Activated CD8-positive, alpha-beta memory T cell treated with anti-CD3 and anti-CD28 coated beads for 1 hour (primary cell): ENCODE measurements at places on chromosomes 11 and 22.

DNA sequence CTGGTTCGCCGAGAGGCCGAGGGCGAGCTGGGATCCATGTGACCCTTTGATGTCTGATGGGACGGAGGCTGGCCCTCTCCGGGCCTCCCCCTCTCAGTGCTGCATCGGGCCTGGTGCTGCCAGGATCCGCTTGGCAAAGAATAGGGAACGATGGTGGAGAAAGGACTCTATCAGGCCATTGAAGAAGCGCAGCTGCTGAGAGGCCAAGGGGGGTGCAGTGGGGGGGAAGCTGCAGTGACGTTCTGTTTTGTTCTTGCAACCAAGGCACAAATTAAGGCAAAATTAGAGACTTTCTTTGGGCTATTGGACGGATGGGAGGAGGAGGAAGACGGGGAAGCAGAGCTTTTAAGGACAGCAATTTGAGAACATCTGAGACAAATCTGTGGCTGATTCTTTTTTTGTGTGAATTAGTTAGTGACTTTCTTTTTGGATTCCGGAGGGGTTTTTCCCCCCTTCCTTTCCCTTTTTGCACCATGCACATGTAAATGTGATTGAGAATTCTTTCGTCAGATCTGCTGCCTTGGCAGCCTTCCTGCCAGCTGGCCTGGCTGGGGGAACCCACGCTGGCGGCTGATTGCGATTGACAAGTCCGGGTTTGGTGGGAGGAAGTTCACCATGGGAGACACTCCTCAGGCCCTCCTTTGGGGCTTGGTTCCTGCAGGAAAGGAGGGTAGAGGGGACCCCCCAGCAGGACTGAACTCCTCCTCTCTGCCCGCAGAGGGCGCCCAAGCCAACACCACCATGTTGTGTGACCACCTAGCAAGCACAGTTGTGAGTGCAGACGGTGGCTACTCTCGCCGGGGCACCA is 214.6 kb downstream of the NTM start:
- no peak for DNase-seq

DNA sequence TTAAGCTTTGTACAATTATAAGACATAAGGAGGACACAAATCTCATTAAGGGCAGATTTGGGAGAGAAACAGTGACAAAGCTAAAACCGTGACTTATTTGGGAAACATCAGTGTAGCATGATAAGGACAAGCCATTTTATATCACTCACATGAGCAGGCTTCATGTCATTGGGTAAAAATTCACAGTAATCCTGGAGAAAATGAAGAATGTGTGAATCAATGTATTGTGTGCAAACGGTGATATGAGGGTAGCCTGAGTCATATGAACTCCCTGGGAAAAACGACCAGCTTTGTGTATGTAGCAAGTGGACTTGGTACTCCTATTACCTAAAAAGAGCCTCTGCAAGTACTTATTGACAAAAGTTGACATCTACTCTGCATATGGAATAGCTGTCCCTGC is 6.0 kb upstream of the TRIM34 start:
- no peak for DNase-seq

- DNase-seq = no peak
Measured at GRCh38 chr11:99822846-99823565, 802.3 kb downstream of the CNTN5 start.

DNA sequence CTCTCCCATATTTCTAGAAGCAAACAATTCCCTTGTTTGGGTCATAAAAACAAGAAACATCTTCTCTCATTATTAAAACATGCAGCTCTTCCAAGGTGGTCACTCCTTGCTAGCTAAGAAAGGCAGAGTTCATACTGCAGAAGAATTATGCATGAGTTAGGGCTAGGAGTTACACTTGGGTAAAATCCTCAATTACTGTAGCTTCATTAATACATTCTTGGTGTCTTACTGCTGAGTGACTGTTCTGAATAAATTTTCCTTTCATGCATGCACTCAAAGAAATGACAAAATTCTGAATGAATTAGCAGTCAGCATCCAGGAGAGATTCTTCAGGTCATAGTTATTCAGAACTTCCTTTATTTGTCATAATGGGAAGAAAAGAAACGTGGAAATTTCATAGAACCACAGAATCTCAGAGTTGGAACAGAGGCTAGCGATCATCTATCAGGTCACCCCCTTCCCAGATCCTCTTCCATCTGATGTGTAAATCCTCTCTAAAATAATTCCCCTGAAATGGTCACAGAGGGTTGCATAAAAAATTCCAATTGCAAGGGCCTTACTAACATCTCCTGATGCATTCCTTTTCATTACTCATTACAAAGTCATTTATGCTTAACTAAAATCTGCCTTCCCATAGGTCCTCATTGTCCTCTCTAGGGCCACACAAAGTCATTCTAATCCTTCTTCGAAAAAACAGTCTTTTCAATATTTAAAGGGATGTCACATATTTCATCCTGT is 771.5 kb downstream of the DLG2 start:
- DNase-seq = no peak

GRCh38 chr22:49368976-49369725 is 458.5 kb downstream of the BRD1 start:
- DNase-seq = no peak

DNA sequence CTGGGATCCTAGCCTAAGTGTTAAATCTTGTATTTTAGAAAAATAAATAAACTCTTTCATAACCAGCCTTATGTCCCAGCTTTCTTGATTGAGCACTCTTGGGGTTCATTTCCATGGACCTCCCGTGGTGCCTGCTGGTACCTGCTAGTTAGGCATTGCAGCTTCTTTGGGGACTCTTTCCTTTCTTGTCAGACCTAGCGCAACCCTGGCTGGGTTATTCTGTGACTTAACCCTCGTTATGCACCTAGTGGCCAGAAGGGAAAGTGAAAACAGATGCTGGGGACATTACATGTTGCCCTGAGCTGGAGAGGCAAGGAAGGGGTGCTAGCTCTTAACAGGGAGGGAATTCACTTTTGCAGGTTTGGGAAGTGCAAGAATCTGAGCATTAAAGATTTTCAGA is 46.8 kb downstream of the APIP start:
- DNase-seq = no peak

- no peak for DNase-seq
Measured at GRCh38 chr11:9461760-9462134, 935 bp downstream of the ZNF143 start.

DNA sequence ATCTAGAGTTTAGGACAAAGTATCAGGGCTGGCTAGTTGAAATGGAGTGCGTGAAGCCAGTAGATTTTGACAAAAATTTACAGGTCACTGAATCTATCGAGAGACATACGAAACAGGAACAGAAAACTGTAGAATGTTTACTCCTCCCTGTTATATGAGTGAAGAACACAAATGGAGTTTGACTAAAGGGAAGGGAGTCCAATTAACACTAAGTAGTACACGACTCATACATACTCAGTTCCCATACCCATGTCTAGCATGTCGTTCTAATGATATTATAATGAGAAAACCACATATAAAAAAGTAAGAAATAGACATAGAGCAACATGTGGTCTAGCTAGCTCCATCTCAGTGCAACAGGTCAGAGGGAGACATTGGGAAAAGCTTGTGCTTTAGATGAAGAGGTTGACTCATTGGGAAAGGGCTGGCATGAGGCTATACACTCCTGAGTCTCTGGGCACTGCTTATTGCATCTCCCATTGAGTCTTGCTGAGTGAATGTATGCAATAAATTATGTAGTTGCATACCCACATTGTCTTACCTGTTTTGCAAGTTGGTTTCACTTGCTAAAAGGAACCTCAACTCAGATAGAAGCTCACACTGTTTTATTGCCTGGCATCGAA is 43.5 kb downstream of the CD44 start:
- no peak for DNase-seq

DNA sequence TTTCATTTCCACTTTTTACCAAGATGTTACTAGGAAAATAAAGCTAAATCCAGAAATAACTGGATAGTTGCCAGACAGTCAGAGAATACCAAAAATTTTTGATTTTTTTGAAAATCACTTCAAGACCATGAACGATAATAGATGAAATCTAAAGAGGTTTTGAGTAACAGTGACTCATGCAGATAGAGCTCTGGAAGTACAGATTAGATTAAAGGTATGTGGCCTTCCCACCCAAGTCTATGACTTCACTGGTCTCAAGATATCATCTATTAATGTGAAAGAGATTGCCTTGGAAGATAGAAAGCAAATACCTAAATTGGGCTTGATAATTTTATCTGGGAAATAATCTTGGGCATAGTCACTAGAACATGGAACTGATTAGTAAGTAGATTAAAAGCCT is 415.9 kb downstream of the METTL15 start:
- DNase-seq = no peak

DNA sequence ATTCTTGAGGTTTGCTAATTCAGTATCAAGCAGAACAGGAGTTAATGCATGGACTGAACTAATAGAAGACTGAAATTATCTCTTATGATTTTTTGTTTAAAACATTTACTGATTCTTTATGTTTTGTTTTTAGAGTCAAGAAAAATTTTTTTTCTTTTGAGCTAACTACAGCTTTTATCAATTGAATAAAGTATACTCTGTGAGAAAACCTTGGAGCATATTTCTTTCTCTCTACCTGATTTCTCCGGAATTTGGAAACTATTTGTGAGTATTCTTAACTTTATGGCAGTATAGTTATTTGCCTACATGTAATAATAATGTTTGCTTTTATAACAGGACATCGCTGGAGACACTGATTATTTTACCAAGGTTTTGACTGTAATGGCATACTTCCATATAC is 18.1 kb upstream of the CRTAM start:
- DNase-seq = no peak

DNA sequence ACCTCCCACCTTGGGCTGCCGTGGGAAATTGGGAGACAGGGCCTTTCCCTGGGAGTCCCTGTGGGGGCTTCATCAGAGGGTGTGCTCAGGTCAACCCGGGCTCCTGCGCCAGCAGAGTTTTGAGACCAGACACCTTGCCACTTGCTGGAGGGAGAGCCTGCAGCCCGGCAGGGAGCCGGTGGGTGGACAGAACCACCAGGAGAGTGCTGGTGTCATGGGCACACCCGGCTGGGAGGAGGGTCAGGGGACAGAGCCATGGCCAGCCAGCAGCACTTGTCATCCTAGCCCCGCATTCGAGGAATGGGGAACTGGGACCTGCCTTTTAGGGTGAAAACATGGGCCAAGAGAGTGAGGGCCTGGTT is 209.3 kb downstream of the TBC1D22A start:
- DNase-seq = no peak

DNA sequence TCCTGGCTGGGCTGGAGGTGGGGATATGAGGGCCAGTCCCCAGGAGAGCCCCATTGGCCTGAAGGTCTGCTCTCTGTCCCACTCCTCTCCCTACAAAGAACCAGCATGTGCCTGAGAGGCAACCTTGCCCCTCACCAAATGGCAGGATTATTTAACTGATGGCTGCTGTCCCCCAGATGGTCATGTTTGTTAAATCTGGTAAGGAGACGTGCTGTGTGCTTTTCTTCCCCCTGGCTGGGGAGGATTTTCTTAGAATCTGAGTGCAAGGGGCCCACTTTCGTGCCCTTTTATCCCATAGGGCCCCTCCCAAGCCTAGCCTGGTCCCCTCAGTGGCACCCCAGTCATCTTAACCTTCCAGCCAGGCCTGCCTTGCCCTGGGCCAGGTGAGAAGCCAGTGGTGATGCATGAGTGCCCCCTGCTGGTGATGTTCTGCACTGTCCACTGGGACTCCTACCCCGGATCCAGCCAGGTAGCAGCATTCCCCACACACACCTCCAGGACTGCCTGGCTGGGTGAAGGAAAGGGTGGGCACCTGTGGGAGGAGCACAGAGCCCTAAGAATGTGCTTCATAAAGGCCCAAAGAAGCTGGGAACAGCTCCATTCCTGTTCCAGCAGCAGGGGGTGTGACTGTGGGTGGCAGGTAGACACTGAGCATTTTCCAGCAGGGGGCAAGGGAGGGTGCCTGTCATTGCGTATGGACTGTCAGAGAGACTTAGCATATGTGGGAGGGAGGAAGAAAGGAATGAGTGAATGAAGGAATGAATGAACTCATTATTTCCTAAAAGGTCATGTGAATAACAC is 28.9 kb downstream of the MFNG start:
- peak; percentile 70 for DNase-seq

GRCh38 chr11:131993246-131993645 is 622.8 kb downstream of the NTM start:
- no peak for DNase-seq

GRCh38 chr11:122782222-122782621 is 56.1 kb upstream of the CRTAM start:
- no peak for DNase-seq

- DNase-seq = no peak
Measured at GRCh38 chr22:40340044-40340443, 6.3 kb upstream of the ADSL start.

DNA sequence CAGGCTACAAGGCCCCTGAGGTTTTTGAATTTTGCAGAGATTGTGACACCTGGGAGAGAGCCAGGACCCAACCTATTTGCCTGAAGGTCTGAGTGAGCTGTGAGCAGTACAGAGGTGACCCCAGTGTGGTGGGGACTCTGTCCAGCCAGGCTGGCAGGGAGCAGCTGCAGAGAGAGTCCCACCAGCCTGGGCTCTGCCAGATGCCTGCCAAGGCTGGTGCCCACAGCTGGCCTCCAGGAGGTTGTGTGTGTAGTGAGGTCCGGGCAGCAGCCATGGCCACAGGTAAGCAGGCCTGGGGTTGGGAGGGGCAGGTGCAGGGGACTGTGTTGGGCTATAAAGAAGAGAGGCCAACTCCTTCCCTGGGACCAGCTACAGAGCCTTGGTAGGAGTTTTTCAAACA is 144.8 kb downstream of the CRYBB2 start:
- DNase-seq = no peak

GRCh38 chr22:41596776-41597634 is 7.4 kb upstream of the PMM1 start:
- no peak for DNase-seq
